ENCODE measurements at places on chromosomes 1 and 21. TPM values are rescaled to one million over a fixed set of nuclear protein-coding genes. Genes with fewer than 3 reads are reported as not detected.

BGLAP gene
- total RNA-seq, result not detected

TRIM67 gene
- total RNA-seq, result not detected

DISC1 gene
- total RNA-seq, result 4.7 TPM

SH2D5 gene
- 1.6 TPM for total RNA-seq

TMCO4 gene
- 25.3 TPM for total RNA-seq

KMO gene
- not detected for total RNA-seq

TCHH gene
- total RNA-seq, result 0.09 TPM

SAMD11 gene
- 1.6 TPM for total RNA-seq

TNFAIP8L2 gene
- not detected for total RNA-seq

ELAPOR1 gene
- total RNA-seq, result 0.45 TPM

DCST2 gene
- total RNA-seq, result not detected

VSIG8 gene
- not detected for total RNA-seq

DYNLT4 gene
- total RNA-seq, result not detected

RCSD1 gene
- total RNA-seq, result 0.57 TPM

GJA4 gene
- total RNA-seq, result not detected

SLC44A5 gene
- not detected for total RNA-seq
